ENCODE measurements at places on chromosomes 5 and 9. TPM values are rescaled to one million over a fixed set of nuclear protein-coding genes. Genes with fewer than 3 reads are reported as not detected.

- no peak for DNase-seq
Measured at GRCh38 chr9:75850459-75851200, 39.8 kb upstream of the PCSK5 start.

GRCh38 chr5:132714456-132715307, 22.7 kb downstream of the KIF3A start:
- DNase-seq = no peak

The PDE6A gene
- 2.9 TPM for total RNA-seq

DNA sequence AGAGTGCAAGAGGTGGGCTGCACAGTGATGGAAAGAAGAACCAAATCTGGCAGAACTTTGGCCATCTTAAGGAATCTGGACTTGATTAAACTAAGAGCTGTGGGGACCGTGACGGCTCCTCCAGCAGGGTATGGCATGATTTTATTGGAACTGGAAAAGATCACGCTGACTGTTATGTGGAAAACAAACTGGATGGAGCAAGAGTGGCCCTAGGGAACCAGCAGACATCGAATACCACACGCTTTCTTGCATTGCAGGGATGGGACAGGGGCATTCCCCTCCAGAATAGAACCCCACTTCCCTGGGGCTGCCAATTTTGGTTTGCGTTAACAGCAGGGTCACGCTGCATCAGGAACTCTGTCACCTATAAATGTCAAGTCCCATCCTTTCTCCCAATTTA, 38.8 kb downstream of the INSYN2B start:
- peak; percentile 66 for DNase-seq

DNA sequence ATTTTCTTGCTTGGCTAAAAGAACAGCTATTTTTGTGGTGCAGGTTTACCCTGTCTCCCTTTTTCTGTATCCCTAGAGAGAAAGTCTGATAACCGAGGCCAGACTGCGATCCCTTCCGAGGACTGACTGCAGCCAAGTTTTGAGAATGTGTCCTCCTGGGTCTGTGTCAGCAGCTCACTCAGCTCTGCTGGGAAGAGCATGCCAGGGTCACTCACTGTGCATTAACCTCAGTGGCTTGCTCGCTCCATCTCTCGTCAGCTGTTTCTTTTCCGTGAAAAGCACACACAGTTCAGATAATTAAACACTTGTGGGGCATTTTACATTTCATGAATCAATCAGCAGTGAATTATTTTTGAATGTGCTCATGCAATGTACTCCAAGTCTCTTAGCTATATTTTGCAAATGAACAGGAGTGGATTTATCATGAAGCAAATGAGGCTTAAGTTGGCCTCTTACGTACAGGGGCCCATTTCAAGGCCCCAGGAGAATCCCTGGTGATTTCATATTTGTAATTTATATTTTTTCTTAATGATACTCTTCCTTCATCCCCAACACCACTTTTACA, 252.1 kb downstream of the SMARCA2 start:
- DNase-seq = no peak

The PTPN3 gene
- total RNA-seq = 40.6 TPM

- peak; percentile 89 for DNase-seq
Measured at GRCh38 chr9:113620377-113621161, 157.0 kb downstream of the RGS3 start.

GRCh38 chr9:124222918-124223720, 34.6 kb upstream of the NEK6 start:
- peak; percentile 81 for DNase-seq

DNA sequence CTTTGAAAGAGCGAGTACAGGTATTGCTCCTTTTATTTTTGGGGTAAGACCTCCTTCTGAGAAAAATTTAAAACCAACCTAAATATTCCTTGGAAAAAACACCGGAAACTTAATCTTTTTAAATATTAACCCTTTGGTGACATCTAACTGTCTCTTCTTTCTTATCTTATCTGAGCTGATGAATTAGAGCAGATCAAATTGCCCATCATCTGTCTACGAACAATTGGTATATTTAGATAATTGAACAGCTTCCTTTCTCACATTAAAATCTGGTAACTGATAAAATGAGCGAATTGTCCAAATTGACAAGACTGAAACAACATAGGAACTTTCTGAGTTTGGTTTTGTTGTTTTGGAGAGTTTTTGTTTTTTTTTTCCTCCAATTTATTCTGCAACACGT, 2.0 kb downstream of the ISL1 start:
- no peak for DNase-seq

The VCAN gene
- total RNA-seq = 30.3 TPM

DNA sequence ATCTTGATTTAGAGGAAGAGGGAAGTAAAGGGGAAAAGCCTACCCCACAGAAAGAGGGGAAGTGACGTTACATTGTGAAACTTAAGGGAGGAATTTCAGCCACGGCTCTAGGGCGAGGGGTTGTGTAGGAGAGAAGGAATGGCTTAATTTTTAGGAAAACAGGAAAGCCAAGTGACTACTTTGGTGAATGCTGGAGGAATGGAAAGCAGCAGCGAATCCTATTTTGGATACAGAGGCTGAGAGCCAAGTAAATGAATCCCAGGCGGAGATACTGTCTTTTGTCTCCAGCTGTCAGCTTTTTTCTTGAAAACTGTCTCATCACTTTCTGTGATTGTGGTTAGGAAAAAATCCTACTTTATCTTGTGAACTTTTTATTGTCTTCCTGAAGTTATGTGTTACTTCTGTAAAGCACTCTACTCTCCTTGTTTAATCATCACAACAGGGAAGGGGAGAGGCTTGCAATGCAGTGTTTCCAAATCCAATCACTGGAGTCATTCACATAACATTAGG, 188.4 kb downstream of the TSSK1B start:
- DNase-seq = no peak

- DNase-seq = no peak
Measured at GRCh38 chr5:136182618-136183017, 10.3 kb downstream of the SMIM32 start.

- DNase-seq = no peak
Measured at GRCh38 chr5:60148366-60148765, 254.8 kb upstream of the PDE4D start.

DNA sequence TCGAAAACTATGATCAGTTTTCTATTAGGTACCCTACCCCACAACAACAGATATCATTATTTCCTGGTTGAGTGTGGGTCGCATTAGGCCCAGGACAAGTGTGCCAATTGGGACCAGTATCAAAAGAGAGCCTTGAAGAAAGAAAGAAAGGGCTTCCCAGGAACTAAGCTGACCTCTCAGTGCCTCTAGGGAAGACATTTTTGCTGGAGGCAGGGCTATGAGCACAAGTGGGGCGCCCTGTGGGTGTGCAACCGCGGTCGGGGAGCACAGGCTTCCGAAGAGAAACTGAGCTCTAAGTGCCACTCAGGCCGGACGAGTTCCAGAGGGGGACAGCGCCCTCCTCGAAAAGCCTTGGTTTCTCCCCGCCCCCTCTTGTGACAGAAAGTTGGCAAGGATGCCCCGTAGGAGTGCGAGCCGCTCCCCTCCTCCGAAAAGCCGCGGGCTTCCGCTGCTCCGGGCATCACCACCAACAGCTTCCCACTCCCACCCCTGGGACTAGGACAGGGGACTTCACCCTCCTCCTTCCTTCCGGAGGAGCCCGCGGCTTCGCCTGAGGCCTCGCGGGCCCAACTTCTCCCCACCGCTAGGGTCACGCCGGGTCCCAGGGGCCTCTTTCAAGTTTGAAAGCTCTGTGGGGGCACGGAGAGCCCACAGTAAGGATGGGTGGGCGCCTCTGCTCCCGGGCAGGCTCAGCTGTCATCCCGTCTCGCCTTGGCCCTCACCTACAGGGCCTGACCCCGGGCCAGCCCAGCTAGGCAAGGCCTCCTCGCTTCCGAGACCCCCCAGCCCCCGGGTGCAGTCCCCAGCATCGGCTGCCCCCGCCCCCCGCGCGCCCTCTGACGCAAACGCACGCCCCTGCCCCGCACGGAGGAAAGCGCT, 2.0 kb downstream of the NR2F1-AS1 start:
- no peak for DNase-seq

GRCh38 chr9:13879981-13880380, 434.0 kb downstream of the NFIB start:
- DNase-seq = no peak

DNA sequence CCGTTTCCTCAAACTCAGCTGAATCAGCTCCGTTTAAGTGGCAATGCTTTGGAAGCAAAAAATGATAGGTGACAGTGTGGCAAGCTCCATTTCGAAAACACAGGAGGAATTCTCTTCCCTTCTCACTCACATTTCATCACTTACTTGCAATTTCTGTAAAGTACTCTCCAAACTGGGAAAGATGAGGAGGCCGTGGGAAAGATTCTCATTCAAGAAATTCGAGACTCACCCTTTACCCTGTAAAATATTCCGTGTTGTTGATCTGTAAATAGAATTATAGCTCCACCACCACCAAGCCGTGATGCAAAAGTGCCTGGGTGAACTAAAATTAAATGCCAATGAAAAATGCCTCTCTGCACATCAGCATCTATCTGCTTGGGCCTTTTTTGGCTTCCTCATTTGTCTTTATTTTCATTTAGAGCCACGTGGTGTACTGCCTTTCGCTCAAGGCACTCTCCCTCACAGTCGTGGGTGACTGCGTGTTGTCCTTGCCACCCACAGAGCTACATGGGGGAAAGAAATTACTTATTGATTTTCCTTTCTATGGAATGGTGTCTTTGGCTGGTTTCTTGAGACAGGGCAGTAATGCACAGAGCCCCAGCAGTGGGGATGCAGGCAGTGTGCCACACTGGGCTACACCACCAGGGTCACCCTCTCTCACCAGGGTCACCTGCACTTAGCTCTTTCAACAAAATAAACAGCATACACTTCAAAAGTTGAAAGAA, 289.3 kb upstream of the TAS2R1 start:
- DNase-seq = no peak

The SAXO1 gene
- 0.21 TPM for total RNA-seq

- no peak for DNase-seq
Measured at GRCh38 chr9:82487935-82488312, 499.4 kb downstream of the SPATA31D1 start.

GRCh38 chr9:77987081-77987656, 44.4 kb downstream of the GNAQ start:
- no peak for DNase-seq

DNA sequence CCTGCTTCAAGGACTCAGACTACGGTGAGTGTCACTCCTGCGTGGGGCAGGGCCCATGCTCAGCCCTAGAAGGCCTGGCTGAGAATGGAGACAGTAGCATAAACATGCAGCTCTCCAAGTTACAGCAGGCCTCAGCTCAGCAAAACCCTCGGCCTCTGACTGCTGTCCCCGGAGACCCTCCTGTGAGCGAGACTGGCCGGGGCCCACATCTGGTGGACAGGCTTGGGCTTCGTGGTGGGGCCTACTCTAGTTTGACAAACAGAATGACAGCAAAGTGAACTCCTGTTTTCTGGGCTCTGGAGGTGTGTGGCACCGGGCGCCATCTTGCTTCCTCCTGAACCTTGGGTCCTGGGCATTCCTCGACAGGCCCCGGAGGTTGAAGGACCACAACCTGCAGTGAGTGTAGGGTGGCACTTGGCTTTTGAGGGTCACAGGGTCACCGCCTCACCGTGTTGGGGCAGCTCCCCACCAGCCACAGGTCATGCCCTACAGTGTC, 97.5 kb downstream of the PHF2 start:
- no peak for DNase-seq

DNA sequence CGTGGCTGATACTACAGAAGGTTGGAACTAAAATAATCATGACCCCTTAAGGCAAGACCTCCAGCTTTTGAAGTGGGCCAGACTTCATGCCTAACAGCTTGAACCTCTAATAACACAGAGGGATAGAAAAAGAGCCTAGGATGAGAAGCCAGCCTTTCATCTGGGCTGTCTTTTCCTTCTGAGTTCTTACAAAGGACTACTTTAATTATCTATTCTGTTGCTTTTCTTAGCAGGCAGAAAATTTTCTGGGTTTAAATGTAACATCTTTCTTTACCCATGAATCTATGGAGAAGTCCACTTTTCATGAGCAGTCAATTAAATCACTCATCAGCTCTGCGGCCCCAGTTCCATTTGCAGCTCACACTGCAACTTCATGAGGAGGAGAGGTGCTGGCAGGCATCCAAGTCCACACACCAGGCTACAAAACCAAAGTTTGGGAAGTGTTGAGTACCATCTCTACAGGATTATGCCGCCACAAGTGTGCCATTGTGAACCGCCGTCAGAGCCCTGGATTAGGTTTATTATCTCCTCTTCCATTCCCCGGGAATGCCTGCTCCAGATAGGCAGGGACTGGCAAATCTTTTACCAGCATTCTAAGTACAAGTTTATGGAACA, 192.0 kb downstream of the TLE4 start:
- DNase-seq = no peak

- no peak for DNase-seq
Measured at GRCh38 chr5:56962286-56962685, 10.4 kb upstream of the MIER3 start.

DNA sequence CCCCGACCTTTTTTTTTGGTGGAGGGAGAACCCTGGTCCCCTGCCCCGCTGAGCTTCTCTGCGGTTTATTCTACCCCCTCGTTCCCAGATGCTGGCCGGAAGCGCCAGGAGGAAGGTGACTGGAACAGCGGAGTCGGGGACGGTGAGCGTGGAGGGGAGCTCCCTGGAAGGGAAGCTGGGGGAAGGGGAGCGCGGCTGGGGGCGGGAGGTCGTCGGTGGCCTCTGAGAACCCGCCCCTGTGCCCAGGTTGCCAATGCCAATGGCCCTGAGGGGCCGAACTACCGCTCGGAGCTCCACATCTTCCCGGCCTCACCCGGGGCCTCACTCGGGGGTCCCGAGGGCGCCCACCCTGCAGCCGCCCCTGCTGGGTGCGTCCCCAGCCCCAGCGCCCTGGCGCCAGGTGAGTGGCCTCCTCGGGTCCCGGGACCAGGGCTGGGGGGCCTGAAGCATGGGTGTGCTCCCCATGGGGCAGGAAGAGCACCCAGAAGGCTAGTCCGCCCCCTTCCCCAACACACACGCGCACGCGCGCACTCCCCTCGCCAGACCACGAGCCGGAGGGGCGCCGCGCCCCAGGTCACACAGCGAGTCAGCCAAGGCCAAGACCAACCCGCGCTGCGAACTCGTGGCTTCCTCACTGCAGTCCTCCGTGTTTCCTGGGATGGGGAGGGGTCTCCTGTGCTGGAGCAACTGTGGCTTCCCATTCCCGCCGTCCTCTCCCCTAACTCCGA, 10.6 kb downstream of the MYOZ3 start:
- no peak for DNase-seq

The SPINK13 gene
- total RNA-seq = not detected

DNA sequence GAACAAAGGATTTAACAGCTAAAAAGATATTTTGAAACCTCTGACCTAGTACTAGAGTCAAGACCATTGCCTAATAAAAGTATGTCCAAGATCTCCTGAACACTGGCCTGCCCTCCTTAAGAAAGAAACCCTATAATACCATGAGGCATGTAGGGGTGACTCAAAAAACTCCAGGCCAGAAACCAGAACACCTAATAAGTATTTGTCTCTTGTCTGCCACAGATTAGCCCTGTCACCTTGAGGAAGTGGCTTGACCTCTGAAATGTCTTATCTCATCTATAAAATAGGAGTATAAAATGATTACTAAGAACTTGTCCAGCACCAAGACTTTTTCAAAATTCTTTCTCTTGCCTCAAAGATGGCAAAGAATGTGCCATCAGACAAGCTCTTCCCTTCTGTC, 125.5 kb upstream of the RASGRF2 start:
- no peak for DNase-seq

GRCh38 chr5:32510860-32511259, 66.3 kb upstream of the ZFR start:
- DNase-seq = no peak

- DNase-seq = no peak
Measured at GRCh38 chr9:114238472-114238871, 83.1 kb downstream of the COL27A1 start.

- DNase-seq = no peak
Measured at GRCh38 chr5:170360709-170361108, 28.5 kb downstream of the KCNMB1 start.

The LTC4S gene
- total RNA-seq = 3.5 TPM
